Thyroid gland (tissue), 4 donors: ENCODE measurements at places on chromosomes 12 and 14. TPM values are rescaled to one million over a fixed set of nuclear protein-coding genes. Genes with fewer than 3 reads are reported as not detected.

The OR4E2 gene
- not detected for total RNA-seq

The MANSC4 gene
- total RNA-seq, result not detected

The MSI1 gene
- total RNA-seq, result not detected

The BHLHE41 gene
- 34.7 TPM for total RNA-seq

The CLEC2A gene
- not detected for total RNA-seq

The APOLD1 gene
- total RNA-seq, result 56.6 TPM

The TULP3 gene
- 20.1 TPM for total RNA-seq

The ACSS3 gene
- total RNA-seq, result 63.8 TPM

The B4GALNT1 gene
- 1.7 TPM for total RNA-seq

The ATXN3 gene
- total RNA-seq, result 34.4 TPM

The TAS2R46 gene
- total RNA-seq, result 5.1 TPM

The GLIPR1L1 gene
- total RNA-seq, result not detected

The RNASE2 gene
- total RNA-seq, result not detected

The GPR84 gene
- 0.39 TPM for total RNA-seq

The MIP gene
- total RNA-seq, result not detected

The HCAR1 gene
- total RNA-seq, result 2.5 TPM

The HOXC5 gene
- not detected for total RNA-seq

The HOXC6 gene
- total RNA-seq, result not detected

The SMOC1 gene
- total RNA-seq, result 3.4 TPM

The CCDC196 gene
- total RNA-seq, result not detected

The RITA1 gene
- total RNA-seq, result 28.0 TPM

The TPH2 gene
- not detected for total RNA-seq

The DEPDC4 gene
- 0.81 TPM for total RNA-seq

The SIX6 gene
- total RNA-seq, result not detected

The NCAPD2 gene
- 29.3 TPM for total RNA-seq

The ATXN2 gene
- 64.1 TPM for total RNA-seq

The NANOG gene
- 0.40 TPM for total RNA-seq

The NTS gene
- 0.63 TPM for total RNA-seq

The ADCY4 gene
- 65.4 TPM for total RNA-seq

The IL26 gene
- not detected for total RNA-seq

The ASIC1 gene
- 0.13 TPM for total RNA-seq

The SOCS4 gene
- total RNA-seq, result 18.9 TPM
